ENCODE measurements at places on chromosomes 7 and 10.

DNA sequence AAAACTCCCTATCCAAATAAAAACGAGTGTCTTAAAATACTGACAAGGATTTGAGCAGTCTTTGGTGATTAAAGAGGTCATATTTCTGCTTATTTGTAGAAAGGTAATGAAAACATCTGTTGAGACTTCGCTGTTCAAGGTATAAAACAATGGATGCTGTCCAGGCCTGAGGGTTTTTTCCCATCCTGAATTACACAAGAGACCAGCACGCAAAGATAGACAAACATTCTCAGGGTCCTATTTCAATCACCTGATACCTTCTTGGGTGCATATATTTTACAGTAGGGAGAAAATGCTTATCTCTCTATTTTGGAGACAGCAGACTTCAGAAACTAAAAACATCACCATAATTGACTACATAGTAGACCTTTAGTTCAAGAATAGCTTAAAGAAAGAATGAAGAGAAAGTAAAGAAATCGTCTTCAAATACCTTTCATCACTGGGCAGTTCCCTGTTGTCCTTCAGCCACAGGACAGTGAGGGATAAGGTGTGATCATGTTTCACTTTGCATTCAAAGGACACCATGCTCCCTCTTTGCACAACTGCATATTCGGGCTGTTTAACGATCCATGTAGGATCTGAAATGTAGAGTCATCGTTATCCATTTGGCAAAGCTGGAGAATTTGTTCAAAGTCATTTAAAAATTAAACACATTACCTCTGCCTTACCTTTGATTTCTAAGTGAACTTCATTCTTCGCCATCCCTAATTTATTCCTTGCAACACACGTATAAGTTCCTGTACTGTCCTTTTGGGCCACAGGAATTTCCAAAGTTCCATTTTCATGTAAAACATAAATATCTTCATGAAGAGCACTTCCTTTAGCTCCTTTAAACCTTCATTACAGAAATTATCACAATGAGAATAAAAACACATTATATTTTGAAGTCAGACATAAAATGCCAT, 63.7 kb upstream of the LAMB4 start:
- DNase-seq = no peak

- DNase-seq = no peak
Observed at GRCh38 chr10:12966067-12966466, 35.4 kb downstream of the CCDC3 start.

DNA sequence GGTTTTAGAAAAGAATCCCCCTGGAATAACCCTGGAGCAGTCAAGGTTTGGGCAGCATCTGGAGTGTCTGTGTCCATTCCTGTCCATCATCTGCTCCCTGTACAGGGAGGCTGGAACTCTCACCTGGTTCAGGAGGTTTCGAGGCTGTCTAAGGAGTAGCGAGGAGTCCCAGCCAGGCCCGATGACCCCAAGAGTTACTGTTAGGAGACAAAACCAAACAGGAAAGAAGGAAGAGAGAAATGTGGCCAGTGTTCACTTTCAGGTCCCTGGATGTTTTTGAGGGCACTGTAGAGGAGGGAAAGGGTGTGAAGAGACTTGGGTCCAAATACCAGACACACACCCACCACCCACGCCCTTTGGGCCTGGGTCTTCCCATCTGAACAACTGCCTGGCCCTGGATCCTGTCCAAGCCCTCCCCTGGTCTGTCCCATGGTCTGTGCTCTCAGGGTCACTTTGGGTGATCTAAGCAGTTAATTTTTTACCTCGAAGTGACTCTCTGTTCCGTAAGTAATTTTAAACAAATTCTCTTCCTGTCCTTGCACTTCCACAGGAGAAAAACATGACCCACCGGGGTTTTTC, 117.1 kb downstream of the ZMIZ1 start:
- no peak for DNase-seq

GRCh38 chr10:110733218-110733952, 89.2 kb downstream of the RBM20 start:
- no peak for DNase-seq

DNA sequence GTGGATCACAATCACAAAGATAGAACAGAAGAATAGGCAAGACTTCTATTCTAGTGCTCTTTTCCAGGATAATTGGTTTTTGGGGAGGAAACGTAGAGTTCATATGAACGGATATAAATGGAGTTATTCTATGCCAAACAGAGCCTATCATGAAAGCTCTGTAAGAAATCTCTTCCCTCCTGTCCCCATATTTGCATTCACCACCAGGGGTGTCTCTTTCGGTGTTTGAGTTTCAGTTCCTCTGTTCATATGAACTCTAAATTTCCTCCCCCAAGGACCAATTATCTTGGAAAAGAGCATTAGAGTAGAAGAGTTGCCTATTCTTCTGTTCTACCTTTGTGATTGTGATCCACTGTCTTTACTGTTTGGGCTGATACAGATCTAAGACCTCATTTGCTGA, 48.3 kb upstream of the CDC14C start:
- no peak for DNase-seq

- no peak for DNase-seq
Observed at GRCh38 chr10:3716093-3716492, 68.9 kb downstream of the KLF6 start.

DNA sequence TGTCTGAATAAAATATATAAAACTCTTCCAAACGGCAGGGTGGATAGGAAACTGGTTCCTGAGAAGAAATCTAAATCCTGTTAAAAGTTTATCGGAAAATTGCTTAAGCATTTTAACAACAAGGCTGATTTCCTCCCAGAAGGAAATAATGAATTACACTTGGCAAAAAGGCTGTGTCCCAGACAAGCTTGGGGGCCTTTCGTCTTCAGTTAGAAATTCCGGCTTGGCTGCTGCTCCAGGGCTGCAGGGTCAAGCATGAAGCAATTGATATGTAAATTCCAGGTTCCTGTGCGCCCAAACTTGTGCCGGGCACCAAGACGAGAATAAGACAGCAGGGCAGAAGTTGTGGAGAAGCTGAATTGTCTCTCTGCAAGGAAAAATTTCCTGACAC, 38.0 kb upstream of the LBX1 start:
- DNase-seq = no peak
